Coronary artery (tissue), 2 donors: ENCODE measurements at places on chromosomes 5 and 9.

GRCh38 chr5:101425339-101425859 lies 522.3 kb upstream of the ST8SIA4 start:
- DNase-seq: no peak

- DNase-seq: no peak
These were observed 196.2 kb downstream of the DTWD2 start for GRCh38 chr5:118791926-118792734.

GRCh38 chr9:87245271-87245670 lies 252.4 kb upstream of the DAPK1 start:
- no peak for DNase-seq

DNA sequence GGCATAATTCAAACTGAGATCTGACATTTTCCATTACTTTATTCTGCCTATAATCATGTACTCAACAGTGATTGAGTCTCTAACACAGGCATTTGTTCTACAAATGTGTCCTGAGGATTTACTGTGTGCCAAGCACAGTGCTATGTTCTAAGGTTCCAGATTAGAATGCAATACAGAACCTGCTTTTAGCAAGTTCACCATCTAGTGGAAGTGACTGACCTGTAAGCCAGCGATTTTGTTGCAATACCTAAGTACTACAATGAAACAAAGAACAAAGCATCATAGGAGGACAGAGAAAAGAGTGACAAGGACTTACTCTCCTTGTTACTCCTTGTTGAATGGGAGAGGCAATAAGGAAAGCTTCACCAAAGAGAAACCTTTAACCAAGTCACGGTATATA lies 348.1 kb downstream of the ELAVL2 start:
- DNase-seq: no peak
